ENCODE measurements at places on chromosomes 7 and 10.

- no peak for ATAC-seq
These were observed 87.5 kb downstream of the COBL start for GRCh38 chr7:51229106-51229537.

- ATAC-seq = peak; percentile 21
These were observed 1.6 kb upstream of the PPA1 start for GRCh38 chr10:70234668-70235447.

- ATAC-seq = peak; percentile 76
These were observed 420.3 kb upstream of the AUTS2 start for GRCh38 chr7:69177941-69178494.

GRCh38 chr7:111657018-111657417 lies 94.7 kb upstream of the IMMP2L start:
- ATAC-seq = no peak

DNA sequence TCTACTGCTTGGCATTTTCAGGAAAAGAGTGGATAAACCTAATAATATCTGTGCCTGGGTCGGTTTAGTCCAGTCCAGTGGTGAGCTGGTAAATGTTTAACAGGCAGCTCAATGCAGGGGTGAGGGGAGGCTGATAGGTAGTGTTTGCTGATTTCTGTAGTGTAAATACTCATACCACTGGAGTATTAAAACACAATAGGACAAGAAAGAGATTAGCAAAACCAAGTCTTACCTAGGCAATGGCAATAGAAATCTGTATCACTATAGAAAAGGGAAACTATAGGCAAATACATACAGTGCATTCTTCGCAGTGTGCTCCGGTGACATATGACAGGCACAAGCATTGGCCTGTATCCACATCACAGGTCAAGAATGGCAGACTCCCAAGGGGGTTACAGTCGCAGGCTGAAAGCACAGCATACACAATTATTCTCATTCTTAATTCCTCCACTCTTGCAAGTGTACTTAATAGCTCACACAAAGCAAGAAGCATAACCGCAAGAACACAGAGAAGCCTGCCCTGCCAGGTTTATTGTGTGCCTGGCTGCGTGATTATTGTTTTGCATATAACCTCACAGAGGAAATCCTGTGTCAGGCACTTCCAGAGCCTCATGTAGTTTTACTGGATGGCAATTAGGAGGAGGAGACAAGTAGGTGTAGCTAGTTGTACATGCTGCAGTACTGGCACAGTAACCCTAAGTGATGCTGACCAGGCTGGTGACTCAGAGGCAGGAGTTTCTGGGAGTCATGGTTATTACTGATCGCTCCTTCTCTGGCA lies 35.0 kb downstream of the LAMB4 start:
- peak; percentile 81 for ATAC-seq

DNA sequence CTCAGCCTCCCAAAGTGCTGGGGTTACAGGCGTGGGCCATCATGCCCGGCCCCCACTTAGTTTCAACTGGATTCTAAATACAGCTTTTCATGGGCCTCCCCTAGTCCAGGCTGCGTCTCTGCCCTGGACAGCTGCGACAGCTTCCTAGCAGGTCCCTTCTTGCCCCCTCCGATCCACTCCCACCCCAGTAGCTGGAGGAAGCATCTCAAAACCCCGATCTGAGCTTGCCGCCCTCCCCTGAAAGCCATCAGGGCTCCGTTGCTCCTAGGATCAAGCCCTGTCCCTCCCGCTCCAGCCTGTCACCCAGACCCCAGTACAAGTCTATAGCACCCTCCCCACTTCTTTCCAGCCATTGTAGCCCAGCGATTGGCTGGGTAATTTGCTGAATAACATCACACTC lies 64.5 kb downstream of the VWA2 start:
- no peak for ATAC-seq

GRCh38 chr10:77981281-77981680 lies 48.0 kb downstream of the POLR3A start:
- ATAC-seq = no peak

DNA sequence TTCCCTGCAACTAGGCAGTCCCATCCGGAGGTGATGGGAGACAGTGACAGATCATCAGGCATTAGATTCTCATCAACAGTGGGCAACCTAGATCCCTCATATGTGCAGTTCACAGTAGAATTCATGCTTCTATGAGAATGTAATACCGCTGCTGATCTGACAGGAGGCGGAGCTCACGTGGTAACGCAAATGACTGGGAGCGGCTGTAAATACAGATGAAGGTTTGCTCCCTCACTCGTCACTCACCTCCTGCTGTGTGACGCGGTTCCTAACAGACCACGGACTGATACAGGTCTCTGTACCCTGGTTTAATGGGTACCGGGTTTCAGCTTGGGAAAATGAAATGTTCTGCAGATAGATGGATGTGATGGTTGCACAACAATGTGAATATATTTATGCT lies 47.8 kb upstream of the PIK3AP1 start:
- ATAC-seq = no peak

GRCh38 chr7:15764010-15764409 lies 77.5 kb upstream of the MEOX2 start:
- peak; percentile 37 for ATAC-seq

GRCh38 chr7:96040250-96040772 lies 268.0 kb downstream of the DYNC1I1 start:
- ATAC-seq = no peak

DNA sequence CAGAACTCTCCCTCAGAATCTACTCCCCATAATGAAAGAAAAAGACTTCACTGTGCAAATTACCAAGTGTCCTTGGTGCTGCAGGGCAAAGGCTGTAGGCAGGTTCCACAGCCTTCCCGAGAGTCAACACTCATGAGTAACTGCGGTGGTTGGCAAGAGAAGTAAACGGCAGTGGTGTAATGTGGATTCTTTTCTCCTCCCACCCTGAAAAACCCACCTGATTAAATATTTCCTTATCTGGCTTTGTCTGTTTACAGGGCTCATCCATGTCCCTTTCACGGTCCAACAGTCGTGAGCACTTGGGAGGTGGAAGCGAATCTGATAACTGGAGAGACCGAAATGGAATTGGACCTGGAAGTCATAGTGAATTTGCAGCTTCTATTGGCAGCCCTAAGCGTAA lies 300.9 kb downstream of the BICC1 start:
- no peak for ATAC-seq

- no peak for ATAC-seq
These were observed 127.6 kb upstream of the PTN start for GRCh38 chr7:137471128-137471527.

- ATAC-seq = no peak
These were observed 275.1 kb upstream of the KLF14 start for GRCh38 chr7:131008840-131009711.

All from gastroesophageal sphincter (tissue), 4 donors.